ENCODE measurements at places on chromosomes 1 and 21.

- H3K36me3 ChIP-seq, result no peaks in the 10 kb centered on the region
- H3K27ac ChIP-seq, result no peak overlapping the region
- no peak for DNase-seq
- H3K4me1 ChIP-seq, result peaks cover 6% of the 10 kb centered on the region
Observed at GRCh38 chr1:162943622-162944021, 82.6 kb upstream of the CCDC190 start.

- H3K4me3 ChIP-seq, result no peak overlapping the region
- peaks cover 3% of the 10 kb centered on the region for H3K27me3 ChIP-seq
- H3K36me3 ChIP-seq, result no peaks in the 10 kb centered on the region
- no peak overlapping the region for H3K27ac ChIP-seq
- H3K4me1 ChIP-seq, result no peaks in the 10 kb centered on the region
- no peak for DNase-seq
Observed at GRCh38 chr1:242196101-242196500, 197.2 kb upstream of the MAP1LC3C start.

DNA sequence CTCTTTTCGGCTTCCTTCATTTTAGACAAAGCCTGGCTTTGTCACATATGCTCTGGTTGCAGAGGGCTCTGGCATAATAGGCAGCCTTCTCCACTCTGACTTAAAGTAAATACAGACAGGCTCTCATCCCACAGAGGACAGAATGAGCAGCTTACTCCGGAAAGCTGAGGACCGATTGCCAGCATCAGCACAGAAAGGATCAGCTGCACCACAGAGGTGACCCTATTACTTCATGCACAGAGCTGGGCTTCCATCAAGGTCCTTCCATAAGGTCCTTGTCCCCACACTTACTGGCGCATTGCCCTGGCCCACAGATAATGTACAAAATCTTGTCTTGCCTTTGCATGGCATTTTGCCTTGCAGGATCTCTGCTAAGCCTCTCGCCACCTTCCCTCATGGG, 67.6 kb downstream of the SEC16B start:
- H3K4me1 ChIP-seq, result no peaks in the 10 kb centered on the region
- H3K27ac ChIP-seq, result no peak overlapping the region
- no peaks in the 10 kb centered on the region for H3K27me3 ChIP-seq
- no peaks in the 10 kb centered on the region for H3K36me3 ChIP-seq

DNA sequence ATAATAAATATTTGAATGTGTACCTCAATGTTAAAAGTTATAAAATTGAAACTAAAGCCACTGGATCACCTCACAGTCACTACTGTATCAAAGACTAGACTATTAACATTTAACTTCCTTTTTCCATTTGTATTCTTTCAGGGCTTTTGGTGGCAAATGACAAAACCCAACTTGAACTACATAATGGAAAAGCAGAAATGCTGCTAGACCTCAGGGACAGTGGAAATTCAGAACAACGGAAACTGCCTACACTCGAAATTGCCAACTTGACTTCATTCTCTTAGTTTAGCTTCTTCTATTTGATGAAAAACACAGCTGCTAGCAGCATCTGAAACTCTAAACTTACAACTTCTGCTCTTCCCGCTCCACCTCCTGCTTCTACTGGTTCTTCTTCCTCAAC, 34.9 kb upstream of the NTNG1 start:
- no peaks in the 10 kb centered on the region for H3K4me1 ChIP-seq
- no peaks in the 10 kb centered on the region for H3K36me3 ChIP-seq
- no peak overlapping the region for H3K4me3 ChIP-seq

- H3K4me3 ChIP-seq, result no peak overlapping the region
- H3K27me3 ChIP-seq, result no peaks in the 10 kb centered on the region
- H3K4me1 ChIP-seq, result peaks cover 11% of the 10 kb centered on the region
- H3K36me3 ChIP-seq, result no peaks in the 10 kb centered on the region
Observed at GRCh38 chr1:92964998-92965397, 3.7 kb upstream of the DIPK1A start.

- H3K27me3 ChIP-seq, result no peaks in the 10 kb centered on the region
- no peak for DNase-seq
- no peak overlapping the region for H3K4me3 ChIP-seq
- H3K4me1 ChIP-seq, result peaks cover 74% of the 10 kb centered on the region
Observed at GRCh38 chr1:113784104-113784779, 25.0 kb upstream of the PHTF1 start.

DNA sequence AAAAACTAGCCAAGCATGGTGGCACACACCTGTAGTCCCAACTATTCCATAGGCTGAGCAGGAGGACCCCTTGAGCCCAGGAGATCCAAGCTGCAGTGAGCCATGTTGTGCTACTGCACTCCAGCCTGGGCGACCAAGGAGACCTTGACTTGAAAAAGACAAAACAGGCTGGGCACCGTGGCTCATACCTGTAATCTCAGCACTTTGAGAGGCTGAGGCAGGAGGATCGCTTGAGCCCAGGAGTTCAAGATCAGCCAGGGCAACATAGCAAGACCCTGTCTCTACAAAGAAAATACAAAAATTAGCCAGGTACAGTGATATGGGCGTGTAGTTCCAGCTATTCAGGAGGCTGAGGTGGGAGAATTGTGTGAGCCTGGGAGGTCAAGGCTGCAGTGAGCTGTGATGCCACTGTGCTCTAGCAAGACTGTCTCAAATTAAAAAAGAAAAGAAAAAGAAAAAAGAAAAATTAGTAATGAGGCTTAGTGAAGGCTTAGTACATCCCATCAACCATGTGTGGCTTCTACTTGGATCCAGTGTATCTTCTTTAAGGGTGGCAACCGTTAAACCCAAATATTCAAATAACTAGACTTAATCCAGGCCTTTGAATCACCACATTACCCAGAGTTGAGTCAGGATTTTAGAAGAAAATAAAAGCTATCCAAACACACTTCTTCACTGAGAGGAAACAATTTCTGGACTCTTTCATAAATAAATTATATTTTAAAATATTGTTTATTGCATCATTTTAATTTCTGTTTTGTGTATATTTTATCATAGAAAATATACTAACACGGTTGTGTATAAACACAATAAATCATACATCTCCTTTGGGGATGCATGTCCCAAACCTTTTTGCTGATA, 74.3 kb upstream of the RAB4A start:
- no peaks in the 10 kb centered on the region for H3K27me3 ChIP-seq
- DNase-seq, result no peak
- no peak overlapping the region for H3K27ac ChIP-seq
- H3K4me1 ChIP-seq, result peaks cover 8% of the 10 kb centered on the region
- H3K4me3 ChIP-seq, result no peak overlapping the region

GRCh38 chr1:94063379-94063778, 57.6 kb downstream of the ABCA4 start:
- DNase-seq, result peak; percentile 84
- H3K27ac ChIP-seq, result peak overlapping the region; percentile 71
- H3K36me3 ChIP-seq, result no peaks in the 10 kb centered on the region
- H3K4me3 ChIP-seq, result no peak overlapping the region
- H3K4me1 ChIP-seq, result peaks cover 3% of the 10 kb centered on the region

DNA sequence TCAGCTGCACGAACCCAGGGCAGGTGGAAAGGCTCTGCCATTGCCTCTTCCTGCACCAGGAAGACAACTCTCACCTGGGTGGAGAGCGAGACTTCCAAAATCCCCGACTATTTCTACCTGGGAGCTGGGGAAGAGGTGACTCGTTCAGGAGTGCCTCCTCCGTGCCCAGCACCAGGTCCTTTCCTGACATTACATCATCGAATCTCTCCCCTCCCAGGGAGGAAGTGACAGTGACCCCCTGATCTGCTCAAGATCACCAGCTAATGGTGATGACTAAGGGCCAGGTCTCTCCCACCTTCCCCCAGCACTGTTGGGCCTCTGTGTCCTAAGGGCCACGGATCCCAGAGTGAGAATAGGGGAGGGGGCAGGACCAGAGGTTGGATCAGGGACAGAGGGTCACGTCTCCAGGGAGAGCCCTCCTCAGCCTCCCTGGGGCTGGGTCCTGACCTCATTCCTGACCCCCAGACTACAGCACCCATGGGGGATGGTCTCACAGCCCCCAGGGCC, 6.8 kb downstream of the MEGF6 start:
- H3K4me3 ChIP-seq, result no peak overlapping the region
- peaks cover 28% of the 10 kb centered on the region for H3K27me3 ChIP-seq
- H3K4me1 ChIP-seq, result no peaks in the 10 kb centered on the region
- H3K27ac ChIP-seq, result no peak overlapping the region
- no peaks in the 10 kb centered on the region for H3K36me3 ChIP-seq

- H3K27me3 ChIP-seq, result no peaks in the 10 kb centered on the region
- peak; percentile 46 for DNase-seq
- peak overlapping the region; percentile 92 for H3K27ac ChIP-seq
- no peaks in the 10 kb centered on the region for H3K36me3 ChIP-seq
- H3K4me3 ChIP-seq, result peak overlapping the region; percentile 81
Observed at GRCh38 chr1:147541672-147542568, 619 bp downstream of the BCL9 start.

DNA sequence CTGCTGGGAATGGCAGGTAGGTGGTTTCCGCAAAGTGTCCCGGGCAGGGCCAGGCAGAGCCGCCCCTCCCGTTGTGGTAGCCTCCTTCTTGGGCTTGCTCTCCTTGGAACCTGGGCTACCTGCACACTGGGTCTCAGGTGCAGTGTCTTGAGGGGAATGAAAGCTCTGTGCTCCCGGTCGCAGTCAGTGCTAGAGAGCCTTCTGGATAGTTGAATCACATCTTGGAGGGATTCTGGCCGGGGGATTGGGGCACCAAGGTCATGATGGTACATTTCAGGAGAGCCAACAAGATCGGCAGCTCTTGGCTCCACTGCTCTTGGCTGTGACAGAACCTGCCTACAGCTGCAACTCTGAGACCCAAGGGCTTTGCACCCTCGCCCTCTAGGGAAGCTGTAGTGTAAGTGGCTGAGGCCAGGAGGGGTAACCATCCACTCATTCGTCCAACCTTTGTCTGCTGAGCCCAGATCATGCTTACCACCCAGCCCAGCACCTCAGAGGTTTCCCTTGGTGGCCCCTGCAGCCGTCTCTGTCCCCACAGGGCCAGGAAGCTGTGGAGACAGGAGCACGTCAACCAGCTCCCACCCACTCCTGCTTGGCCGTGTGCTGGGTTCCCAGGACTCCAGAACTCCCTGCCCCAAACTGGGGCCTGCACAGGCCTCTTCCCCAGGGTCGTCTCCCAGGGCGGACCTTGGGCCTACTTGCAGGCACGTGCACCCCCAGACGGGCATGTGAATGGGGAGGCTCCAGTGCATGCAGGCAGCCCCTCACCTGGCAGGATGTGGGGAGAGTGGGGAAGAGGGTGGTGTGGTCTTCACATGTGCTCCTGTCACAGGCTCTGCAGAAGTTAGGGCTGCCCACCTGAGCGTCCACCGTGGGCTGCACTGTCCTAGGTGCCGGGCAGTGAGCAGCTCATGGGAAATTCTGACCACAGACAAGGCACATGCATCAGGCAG, 40.0 kb downstream of the NTPCR start:
- H3K36me3 ChIP-seq, result no peaks in the 10 kb centered on the region
- no peaks in the 10 kb centered on the region for H3K4me1 ChIP-seq
- no peak for DNase-seq
- no peak overlapping the region for H3K27ac ChIP-seq
- H3K27me3 ChIP-seq, result no peaks in the 10 kb centered on the region
- no peak overlapping the region for H3K4me3 ChIP-seq

GRCh38 chr1:191709215-191709614, 449.0 kb upstream of the RGS18 start:
- H3K4me3 ChIP-seq, result no peak overlapping the region
- H3K36me3 ChIP-seq, result no peaks in the 10 kb centered on the region
- H3K27ac ChIP-seq, result no peak overlapping the region
- DNase-seq, result no peak
- no peaks in the 10 kb centered on the region for H3K4me1 ChIP-seq

DNA sequence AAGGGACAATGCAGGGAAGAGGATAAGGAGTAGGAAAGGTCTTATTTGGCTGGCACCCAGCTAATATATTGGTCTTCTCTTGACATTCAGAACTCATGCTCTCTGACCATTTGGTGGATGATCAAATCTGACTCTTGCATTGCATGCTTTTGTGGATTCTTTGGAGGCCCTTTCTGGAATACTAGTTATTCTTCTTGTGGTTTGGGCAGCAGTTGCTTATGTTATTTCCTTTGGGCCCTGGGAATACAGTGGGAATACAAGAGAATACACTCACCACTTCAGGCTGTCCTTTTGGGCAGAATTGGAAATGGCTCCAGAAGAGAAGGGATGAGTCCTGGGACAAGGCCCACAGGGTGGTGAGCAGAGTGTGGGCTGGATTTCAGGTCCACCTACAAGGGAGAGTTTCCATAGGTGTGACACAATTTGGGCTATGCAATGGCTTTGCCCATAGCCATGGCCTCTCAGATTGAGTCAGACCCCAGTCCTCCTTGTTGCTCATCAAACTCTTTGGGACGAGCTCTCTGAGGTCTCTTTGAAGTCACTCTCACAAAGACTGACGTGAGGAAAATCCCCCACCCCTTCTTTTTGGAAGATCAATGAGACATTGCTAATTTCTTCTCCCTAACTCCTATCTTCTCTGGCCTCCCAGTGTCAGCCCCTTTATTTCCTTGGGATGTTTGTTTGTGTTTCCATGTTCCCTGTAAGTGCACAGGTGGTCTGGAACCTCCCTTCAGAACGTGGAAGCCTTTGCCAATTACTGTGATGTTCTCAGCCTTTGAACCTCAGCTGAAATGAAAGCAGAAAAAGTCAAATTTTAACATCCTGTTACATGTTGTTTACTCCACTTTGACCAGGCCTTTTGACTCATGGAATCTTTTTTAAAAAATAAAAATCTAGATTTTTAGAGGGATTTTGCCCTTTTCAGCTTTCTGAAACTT, 19.4 kb downstream of the HSD11B1 start:
- DNase-seq, result no peak
- H3K4me3 ChIP-seq, result no peak overlapping the region
- H3K36me3 ChIP-seq, result no peaks in the 10 kb centered on the region
- no peak overlapping the region for H3K27ac ChIP-seq

- no peaks in the 10 kb centered on the region for H3K27me3 ChIP-seq
- no peak for DNase-seq
- peaks cover 49% of the 10 kb centered on the region for H3K4me1 ChIP-seq
- peak overlapping the region; percentile 99 for H3K27ac ChIP-seq
Observed at GRCh38 chr1:154962156-154962749, 671 bp upstream of the PYGO2 start.

- H3K4me1 ChIP-seq, result no peaks in the 10 kb centered on the region
- no peak overlapping the region for H3K27ac ChIP-seq
- H3K27me3 ChIP-seq, result peaks cover 49% of the 10 kb centered on the region
- no peak for DNase-seq
- H3K4me3 ChIP-seq, result no peak overlapping the region
Observed at GRCh38 chr1:17377325-17377953, 5.4 kb downstream of the PADI6 start.

DNA sequence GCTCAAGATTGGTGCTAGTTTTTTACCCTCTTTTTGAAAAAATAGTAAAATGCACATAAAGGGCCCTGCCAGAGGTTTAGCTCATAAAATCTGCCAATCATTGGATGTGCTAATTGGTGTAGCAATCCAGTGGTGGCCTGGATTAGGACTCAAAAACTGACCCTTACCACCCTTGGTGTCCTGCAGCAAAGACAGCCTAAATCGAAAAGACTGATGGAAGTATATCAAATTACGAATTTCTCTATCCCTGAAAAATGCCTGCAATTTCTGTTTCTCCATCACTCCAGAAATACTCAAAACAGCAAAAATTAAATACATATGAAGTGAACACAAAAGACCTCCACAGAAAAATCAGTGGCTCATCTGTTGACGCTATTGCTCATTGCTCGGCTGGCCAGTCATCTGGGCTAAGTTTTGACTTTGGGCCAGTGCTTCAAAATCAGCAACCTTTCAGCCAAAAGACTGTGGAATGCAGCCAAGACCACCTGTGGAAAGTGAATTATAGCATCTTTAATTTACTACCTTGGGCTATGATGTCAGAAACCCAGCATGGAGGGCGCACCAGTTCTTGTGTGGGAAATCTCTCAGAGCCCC, 30.0 kb downstream of the WLS start:
- no peaks in the 10 kb centered on the region for H3K27me3 ChIP-seq
- no peak overlapping the region for H3K27ac ChIP-seq
- H3K4me3 ChIP-seq, result no peak overlapping the region
- H3K36me3 ChIP-seq, result no peaks in the 10 kb centered on the region

All from heart right ventricle (tissue), 16 donors.